ENCODE measurements at places on chromosomes 2 and 18.

DNA sequence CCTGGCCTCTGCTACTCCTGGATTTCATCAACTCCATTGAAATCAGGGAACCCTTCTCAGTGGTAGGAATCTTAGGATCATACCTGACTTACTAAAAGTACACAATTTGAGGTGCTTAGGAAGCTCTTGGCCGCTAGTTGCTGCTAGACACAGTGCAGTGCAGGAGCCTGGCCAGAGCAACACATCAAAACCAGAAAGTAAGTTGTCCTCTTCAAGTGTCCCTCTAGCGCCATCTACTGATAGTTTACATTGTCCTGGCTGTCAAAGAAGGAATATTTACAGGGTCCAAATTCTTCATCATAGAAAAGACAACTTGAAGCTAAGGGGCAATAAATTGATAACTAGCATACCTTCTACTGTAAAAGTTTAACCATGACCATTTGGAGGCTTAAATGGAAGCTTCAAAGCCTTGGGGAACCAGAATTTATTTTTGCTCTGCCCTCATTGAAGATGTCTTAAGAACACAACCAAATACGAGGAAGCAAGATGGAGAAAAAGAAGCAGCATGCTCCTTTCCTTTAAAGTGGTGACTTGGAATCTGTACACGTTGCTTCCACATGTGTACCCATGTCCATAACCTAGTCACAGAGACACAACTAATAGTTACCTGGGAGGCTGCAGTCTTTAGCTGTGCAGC lies 889.1 kb upstream of the GCFC2 start:
- DNase-seq = peak; percentile 65

DNA sequence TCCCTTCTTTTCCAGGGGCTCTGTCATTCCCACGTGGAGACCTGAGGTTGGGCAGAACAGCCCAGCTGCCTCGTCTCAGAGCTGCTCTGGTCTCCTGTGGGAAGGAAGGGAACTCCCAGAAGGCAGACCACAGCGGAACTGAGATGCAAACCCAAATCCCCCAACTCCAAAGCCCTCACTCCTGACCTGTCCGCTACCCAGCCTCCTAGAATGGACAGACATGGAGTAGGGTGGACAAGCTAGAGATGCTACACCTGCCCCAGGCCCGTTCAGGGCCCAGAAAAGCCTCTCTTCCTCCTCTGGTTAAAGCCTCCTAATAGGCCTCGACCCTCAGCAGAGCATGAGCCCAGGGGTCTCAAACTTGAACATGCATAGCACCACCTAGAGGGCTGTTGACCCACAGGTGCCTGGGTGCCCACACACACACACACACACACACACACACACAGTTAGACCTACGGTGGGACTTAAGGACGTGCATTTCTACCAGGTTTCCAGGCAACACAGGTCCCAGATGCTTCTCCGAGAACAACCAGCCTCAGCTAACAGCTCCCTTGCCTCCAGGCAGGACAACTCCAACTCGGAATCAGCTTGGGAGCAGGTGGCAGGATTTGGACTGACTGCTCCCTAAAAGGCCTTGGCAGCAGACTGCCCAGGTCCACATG lies 93.5 kb downstream of the TNS1 start:
- DNase-seq = no peak

DNA sequence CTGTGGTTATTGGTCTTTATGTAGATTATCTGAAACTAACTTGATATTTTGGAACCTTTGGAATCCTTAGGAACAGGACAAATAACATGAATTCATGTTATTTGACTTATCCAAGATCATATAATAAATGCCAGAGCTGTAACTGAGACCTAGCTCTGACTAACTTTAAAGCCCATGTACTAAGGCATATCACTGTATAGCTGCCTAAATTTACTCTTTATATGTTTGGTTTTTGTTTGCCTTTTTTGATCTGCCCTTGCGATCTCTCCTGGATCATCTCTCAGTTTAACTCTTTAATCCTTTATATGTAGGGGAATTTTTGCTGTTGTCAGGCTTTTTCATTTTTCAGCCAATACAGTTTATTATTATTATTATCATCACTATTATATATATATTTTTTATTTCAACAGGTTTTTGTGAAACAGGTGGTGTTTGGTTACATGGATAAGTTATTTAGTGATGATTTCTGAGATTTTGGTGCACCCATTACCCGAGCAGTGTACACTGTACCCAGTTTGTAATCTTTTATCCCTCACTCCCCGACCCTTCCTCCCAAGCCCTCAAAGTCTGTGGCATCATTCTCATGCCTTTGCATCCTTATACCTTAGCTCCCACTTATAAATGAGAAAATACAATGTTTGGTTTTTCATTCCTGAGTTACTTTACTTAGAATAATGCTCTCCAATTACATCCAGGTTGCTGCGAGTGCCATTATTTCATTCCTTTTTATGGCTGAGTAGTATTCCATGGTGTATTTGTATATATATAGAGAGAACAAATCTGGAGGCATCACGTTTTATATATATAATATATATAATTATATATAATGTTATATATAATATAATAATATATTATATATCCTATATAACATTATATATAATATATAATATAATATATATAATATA lies 48.9 kb downstream of the APLF start:
- DNase-seq = no peak

GRCh38 chr2:121253021-121253673 lies 31.9 kb downstream of the TFCP2L1 start:
- DNase-seq = no peak

- DNase-seq = no peak
Observed at GRCh38 chr2:170411660-170412059, 233.7 kb downstream of the MYO3B start.

GRCh38 chr2:1784087-1784486 lies 39.8 kb upstream of the PXDN start:
- no peak for DNase-seq

DNA sequence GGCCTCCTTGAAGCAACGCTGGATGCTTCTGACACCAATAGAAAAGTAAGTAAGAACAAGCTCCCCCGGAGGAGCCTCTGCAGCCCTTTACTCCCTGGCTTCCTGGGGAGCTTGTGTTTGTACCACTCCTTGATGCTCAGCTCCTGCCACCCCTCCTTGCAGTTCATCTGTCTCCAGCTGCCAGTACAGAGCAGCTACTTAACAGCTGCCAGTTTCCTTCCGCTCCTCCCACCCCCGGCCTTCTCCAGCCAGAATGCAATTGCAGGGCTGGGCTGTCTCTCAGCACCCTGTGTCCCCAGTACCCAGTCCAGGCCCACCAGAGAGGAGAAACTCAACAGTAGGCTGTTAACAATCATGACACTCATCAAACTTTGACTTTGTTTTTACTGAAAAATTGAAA lies 109.4 kb downstream of the AOX1 start:
- DNase-seq = no peak

GRCh38 chr2:139369423-139370409 lies 589.5 kb upstream of the NXPH2 start:
- DNase-seq = no peak

GRCh38 chr2:225379856-225380255 lies 19.7 kb upstream of the NYAP2 start:
- DNase-seq = peak; percentile 21

- no peak for DNase-seq
Observed at GRCh38 chr2:226211439-226211838, 588.2 kb downstream of the IRS1 start.

DNA sequence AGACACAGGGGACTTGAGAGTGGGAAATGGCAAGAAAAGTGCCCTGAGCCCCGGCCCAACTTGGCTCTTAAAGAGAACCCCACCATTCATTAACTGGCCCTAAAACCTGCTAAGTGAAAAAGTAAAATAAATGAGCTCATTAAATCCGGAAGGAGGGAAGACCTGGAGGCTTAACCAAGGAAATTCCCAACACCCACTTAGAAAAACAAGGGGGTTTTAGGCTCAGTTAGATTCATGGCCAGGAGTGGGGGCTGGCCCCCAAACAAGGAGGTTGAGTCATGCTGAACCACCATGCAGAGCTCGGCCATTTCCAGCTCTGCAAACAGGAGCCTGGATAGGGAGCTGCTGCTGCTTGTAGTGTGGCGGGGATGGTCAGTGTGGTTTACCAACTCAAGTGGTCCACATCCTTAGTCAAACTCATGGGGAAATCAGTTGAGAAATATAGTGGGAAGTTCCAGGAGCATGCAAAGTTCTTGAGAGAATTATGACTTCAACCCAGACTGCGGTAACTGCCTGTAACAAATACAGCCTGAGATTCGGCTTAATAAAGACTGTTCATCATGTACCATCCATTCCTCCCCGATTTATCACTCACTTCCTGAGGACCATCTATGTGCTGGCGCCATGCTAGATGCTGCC lies 39.7 kb upstream of the MRPL19 start:
- no peak for DNase-seq

- DNase-seq = no peak
Observed at GRCh38 chr2:185738679-185739472, at the start of gene FSIP2. FSIP2 (plus strand) TSS chr2:185738804; CDS start chr2:185738895, 91 bp downstream.

DNA sequence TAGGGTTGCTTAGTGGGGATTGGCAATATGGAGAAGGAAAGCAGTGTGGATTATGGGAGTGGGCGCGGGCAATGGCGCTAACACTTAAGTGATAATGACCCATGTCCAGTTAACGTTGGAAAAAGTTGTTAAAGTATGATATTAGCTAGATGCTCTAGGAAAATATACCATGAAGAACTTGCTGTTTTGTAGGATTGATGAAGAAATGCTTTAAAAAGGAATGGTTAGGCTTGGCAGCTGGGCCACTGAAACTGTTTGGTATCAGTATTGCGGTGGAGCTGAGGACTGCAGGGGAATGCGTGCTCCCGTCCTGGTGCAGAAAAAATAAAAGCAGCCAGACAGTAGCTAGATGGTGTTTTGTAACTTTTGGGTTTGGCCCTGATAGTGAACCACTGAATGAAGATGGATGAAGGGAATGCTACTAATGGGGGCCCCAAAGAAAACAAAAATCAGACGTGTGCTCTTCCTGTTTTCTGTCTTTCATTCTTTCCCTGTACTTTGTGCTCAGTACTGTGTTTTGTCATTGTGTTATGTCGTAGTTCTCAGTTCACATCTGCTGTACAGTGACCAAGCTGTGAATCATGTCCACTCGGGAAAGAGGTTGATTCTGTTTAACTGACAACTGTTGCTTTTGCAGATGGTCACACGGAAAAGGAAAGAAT lies 999 bp downstream of the INSIG2 start:
- DNase-seq = no peak

GRCh38 chr2:54545702-54546450 lies 89.7 kb downstream of the SPTBN1 start:
- DNase-seq = no peak

- no peak for DNase-seq
Observed at GRCh38 chr2:1377473-1377872, 35.8 kb upstream of the TPO start.

GRCh38 chr2:239889641-239890121 lies 135.5 kb downstream of the NDUFA10 start:
- DNase-seq = no peak
